ENCODE measurements at places on chromosomes 13 and 19.

DNA sequence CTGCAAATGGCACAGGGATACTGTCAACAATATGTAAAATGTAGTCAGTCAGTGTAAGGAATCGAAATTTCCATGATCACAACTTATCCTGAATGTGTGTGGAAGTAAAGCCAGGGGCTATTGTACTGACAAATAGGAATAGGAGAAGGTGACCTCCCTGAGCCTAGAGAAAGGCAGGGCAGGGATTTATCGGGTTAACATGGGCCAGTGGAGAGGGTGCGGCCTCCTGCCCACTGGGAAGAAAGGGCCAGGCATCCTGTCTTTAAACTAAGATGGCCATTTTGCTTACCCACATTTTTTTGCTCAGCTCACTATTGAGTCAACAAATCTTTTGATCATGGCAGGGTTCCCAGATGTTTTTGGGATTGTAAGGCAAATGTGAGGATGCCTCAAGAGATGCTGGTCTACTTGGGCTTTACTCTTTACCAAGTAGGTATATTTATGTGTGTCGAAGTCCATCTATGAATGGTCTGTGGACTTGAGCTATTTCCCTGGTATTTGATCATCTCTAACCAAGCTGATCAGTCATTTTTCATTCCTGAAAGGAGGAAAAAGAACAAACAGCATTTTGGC, 116.6 kb upstream of the RNF113B start:
- no peak for DNase-seq

DNA sequence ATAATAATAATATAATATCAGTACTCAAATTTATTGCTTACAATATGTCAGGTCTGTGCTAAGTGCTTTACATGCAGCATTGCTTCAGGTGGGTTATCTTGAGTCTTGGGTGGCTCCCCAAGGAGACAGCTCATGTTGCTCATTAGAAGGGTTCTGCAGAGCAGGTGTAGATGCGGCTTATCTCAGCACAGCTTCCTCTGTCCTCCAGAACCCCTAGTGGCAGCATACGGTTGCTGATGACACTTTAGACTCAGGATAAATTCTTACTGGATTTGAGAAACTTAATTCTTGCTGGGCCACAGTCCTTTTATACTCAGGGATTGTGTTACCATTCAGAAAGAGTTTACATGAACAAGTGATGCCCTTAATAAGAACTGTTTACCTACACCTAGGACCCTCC, 8.9 kb downstream of the COG3 start:
- peak; percentile 4 for DNase-seq

GRCh38 chr13:32314271-32315237, 609 bp downstream of the ZAR1L start:
- DNase-seq, result peak; percentile 36

GRCh38 chr19:31568724-31569123, 219.5 kb upstream of the TSHZ3 start:
- DNase-seq, result no peak

DNA sequence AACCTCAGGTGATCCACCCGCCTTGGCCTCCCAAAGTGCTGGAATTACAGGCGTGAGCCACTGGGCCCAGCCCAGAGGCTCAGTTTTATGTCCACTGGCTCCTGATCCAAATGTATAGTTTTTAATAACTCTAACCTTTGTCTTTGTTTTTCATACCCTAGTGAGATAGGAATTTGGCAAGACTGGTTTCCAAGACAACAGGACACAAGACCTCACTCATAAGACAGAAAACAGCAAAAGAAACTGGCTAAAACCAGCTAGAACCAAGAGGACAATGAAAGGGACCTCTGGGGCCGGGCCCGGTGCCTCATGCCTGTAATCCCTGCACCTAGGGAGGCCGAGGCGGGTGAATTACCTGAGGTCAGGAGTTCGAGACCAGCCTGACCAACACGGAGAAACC, 27.6 kb downstream of the CPT1C start:
- DNase-seq, result no peak

All from ACHN (cell line).